ENCODE measurements at places on chromosomes 13 and 19.
A peak's percentile ranks its signal among the peaks of the same experiment; 100 is the strongest.

DNA sequence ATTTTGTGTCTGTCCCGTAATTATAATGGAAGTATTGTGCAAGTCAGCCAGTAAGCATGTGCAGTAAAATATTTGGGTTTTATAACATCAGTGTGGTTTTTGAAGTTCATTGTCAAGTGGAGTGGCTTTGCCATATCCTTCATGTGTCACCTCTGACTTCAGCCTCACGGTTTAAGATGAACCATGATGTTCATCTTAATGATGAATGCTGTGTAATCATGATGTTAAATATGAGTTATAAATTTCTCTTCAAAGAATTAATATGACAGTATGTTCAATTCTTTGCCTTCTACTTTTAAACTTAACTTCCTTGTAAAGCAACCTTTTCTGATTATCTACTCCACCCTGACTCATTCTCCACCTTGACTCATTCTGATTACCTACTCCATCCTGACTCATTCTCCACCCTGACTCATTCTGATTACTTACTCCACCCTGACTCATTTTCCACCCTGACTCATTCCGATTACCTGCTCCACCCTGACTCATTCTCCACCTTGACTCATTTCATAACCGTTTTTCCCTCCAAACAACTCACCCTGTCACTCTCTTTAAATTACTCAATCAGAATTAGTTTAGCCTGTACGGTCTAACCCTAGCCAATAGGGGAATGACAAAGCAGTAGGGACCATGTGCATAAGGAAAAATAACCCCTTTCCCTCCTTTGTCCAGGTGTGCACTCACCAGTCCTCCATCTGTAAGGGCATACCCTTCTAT lies 50.3 kb upstream of the ANKRD10 start:
- no peak for DNase-seq

DNA sequence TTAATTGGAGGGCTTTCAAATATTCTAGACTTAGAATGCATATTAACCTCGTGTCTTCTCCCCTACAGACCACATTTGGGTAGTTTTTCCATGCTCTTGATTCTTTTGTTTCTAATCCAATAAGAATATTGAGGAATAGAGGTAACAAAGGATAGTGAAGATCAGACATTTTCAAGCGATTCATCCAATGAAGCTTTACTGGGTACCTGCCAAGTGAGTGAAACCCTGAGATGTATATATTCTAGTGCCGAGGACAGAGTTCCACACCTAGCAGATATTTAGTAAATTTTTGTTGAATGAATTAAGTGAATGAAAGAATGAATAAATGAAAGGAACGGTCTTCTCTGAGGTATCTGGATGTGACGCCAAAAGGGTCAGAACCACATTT lies 442 bp upstream of the RFC3 start:
- DNase-seq, result no peak

- no peak for DNase-seq
Measured at GRCh38 chr13:50344717-50345116, 329.5 kb downstream of the KCNRG start.

GRCh38 chr19:3047496-3048189 lies 14.7 kb downstream of the TLE5 start:
- DNase-seq, result peak; percentile 88

DNA sequence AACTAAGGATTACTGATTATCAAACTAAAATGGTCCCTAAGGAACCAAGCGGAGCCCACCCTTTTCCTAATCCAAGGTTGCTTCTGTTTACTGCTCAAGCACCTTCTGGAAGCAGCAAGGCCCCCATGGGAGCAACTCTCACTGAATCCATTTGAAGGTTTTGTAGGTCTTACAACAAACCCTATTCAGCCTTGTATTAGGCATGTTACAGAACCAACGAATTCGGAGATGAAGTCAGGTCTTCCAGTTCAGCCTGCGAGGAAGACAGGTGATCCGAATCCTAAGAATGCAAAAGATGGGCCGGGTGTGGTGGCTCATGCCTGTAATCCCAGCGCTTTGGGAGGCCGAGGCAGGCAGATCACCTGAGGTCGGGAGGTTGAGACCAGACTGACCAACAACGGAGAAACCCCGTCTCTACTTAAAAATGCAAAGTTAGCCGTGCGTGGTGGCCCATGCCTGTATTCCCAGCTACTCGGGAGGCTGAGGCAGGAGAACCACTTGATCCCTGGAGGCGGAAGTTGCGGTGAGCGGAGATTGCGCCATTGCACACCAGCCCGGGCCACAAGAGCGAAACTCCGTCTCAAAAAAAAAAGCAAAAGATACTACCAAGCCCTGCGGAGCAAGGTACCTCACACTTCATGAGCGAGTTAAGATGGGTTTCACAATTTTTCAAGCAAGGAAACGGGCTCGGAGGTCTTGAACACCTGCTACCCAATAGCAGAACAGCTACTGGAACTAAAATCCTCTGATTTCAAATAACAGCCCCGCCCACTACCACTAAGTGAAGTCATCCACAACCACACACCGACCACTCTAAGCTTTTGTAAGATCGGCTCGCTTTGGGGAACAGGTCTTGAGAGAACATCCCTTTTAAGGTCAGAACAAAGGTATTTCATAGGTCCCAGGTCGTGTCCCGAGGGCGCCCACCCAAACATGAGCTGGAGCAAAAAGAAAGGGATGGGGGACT lies 609 bp downstream of the ZAR1L start:
- peak; percentile 2 for DNase-seq

All from NCI-H1694 (cell line).